Fibroblast of pulmonary artery (primary cell): ENCODE measurements at places on chromosomes 5 and 9.

- no peak for DNase-seq
Measured at GRCh38 chr5:126341906-126342630, 81.1 kb upstream of the GRAMD2B start.

DNA sequence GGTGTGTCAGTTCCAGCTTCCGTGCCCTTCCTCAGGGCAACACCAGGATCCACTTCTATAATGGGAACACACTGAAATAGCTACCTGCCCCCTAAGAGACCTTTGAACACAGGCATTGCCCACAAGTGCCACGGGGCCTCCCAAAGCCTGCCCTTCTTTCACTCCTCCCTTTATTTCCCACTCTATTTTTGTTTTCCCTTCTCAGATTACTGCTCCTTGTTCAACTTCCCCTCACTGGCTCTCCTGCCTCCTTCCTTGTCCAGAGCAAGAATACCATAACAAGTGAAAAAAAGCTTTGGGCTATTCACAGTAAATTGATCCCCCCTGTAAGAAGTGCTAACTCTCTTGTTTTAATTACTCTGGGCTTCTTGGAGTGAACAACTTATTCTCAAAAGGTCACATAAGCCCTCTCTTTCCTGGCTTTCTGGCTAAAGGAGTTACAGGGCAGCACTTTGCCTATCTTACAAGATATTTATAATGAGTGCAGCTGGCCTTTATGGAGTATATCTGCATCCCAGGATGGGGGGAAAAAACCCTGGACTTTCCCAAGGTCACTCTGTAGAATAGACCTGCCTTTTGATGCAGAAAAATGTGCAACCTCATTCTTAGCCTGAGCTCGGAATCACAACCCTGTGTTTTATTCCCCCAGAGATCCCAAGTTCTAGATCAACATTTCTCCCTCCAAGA, 11.3 kb downstream of the CTXN3 start:
- DNase-seq: no peak

- no peak for DNase-seq
Measured at GRCh38 chr9:21524099-21524830, 42.2 kb upstream of the IFNE start.

DNA sequence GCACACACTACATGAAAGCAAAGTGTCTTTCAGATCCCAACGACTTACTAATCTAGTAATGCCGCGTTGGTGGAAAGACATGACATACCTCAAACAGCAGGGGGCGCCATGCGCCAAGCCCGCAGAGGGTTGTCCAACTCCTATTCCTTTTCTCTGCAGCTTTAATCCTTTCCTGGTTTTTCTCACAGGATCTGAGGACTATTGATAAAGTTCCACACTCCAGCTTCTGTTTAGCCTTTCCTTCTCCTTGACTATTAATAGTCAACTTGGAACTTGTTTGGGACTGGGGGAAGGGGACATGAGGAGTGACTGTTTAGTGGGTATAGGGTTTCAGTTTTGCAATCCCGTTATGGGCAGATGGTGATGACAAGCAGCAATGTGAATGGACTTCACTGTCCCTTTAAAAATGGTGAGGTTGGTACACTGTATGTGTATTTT, 62.9 kb downstream of the OTULIN start:
- peak; percentile 88 for DNase-seq

DNA sequence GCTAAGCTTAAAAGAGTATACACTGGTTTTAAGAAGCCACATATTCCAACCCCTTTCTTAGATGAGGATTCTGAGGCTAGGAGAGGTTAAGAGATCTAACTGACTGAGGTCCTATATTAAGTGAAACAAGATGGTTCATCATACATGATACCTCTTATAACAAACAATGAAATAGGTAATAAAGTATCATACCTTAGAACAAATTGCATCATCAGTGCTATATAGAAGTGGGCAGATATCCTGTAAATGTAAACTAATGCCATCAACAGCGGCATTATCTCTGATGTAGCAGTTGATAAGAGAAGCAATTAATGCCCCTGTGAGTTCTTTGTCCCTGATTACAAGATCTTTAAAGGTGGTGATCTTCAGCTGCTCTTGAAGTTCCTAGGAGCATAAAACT, 60.5 kb downstream of the NUP155 start:
- no peak for DNase-seq

- DNase-seq: peak; percentile 32
Measured at GRCh38 chr9:16925426-16925825, 55.0 kb upstream of the BNC2 start.

GRCh38 chr5:131148835-131149234, 16.2 kb downstream of the HINT1 start:
- DNase-seq: no peak

- peak; percentile 85 for DNase-seq
Measured at GRCh38 chr9:121992571-121993212, 100.4 kb downstream of the TTLL11 start.

GRCh38 chr5:39678534-39678933, 253.8 kb upstream of the DAB2 start:
- no peak for DNase-seq
